ENCODE measurements at places on chromosomes 6 and 20.

DNA sequence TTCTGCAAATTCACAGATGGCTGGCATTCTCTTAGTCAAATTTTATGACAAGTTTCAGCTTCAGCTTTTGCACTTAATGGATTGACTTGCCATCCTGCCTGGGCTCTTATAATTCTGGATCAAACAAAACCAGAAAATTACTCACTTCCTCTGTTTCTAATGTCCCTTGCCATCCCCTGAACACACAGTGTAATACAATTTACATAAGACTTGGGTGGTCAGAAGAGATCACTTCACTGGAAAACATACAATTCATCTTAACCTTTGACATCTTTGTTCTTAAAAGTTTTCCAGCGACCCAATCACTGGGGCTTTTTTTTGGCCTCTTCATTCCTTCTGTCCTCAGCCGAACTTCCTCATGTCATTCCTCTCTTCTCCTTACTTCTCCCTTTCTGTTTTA, 199.0 kb downstream of the ARHGAP18 start:
- no peak for DNase-seq

- DNase-seq, result no peak
Measured at GRCh38 chr6:33082702-33083101, 6.9 kb downstream of the HLA-DPB1 start.

- no peak for DNase-seq
Measured at GRCh38 chr6:161302949-161303348, 29.1 kb upstream of the AGPAT4 start.

DNA sequence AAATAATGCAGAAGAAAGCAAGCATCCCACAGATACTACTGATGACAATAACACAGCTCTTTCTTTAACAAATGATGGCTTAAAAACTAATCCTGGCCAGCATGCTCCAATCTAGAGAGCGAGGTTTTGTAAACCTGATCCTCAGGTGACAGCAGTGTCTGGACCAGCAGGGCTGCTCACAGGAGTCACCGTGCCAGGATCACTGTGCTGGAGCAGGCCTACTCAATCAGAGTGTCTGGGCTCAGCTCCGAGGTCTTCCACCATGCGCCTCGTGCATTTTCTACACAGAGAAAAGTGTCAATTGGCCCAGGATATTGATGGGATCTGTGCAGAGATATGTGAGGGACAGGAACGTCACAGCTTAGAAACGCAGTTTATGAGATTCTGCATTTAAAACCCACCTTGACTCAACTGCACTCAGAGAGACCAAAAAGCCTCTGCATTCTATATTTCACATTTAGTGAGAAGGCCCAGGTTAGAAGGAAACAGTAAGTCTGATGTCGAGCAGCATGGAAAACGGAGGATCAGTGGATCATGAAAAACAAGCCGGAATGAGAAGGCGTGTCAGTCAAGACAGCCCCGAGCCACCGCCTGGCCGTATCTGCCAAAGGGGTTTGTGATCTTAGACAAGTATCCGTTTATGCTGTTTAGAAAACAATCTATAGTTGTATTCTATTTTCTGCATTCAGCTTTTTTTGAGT, 7.8 kb downstream of the RAMACL start:
- peak; percentile 6 for DNase-seq

GRCh38 chr6:1624851-1625781, 15.4 kb downstream of the FOXC1 start:
- no peak for DNase-seq

GRCh38 chr6:115582386-115582785, 478.3 kb downstream of the FRK start:
- no peak for DNase-seq

DNA sequence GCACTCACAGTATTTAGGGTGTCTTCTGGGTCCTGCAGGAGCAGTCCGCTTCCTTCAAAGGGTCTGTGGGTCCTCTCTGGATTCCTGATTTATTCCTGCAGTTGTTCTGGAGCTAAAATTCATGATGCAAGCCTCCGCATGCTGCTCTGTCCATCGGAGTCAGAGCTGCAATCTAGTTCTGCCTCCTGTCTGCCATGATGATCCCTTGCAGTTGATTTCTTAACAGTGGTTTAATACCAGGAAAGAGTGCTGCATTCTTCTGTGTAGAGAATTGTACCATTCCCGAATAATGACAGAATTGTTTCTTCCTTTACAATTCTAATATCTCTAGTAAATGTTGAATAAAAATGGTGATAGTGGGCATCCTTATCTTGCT, 72.0 kb upstream of the B3GAT2 start:
- DNase-seq, result no peak

- DNase-seq, result no peak
Measured at GRCh38 chr6:131116755-131117360, 18.4 kb upstream of the AKAP7 start.

- no peak for DNase-seq
Measured at GRCh38 chr20:63606686-63607085, 20.2 kb downstream of the GMEB2 start.

- no peak for DNase-seq
Measured at GRCh38 chr20:32883081-32883480, 24.4 kb downstream of the EFCAB8 start.
